ENCODE measurements at places on chromosomes 16 and 17. TPM values are rescaled to one million over a fixed set of nuclear protein-coding genes. Genes with fewer than 3 reads are reported as not detected.

Gene TBC1D3C
- not detected for total RNA-seq

Gene SEPTIN12
- not detected for total RNA-seq

Gene RHBDF2
- 37.2 TPM for total RNA-seq

Gene CACNG5
- total RNA-seq = not detected

Gene B3GNT9
- 11.7 TPM for total RNA-seq

Gene PNMT
- total RNA-seq = not detected

Gene PSMC3IP
- 24.7 TPM for total RNA-seq

Gene CD300H
- not detected for total RNA-seq

Gene RNU2-1
- total RNA-seq = 4,208 TPM

Gene NETO2
- total RNA-seq = 41.2 TPM

Gene GABARAP
- 140 TPM for total RNA-seq

Gene TMC8
- not detected for total RNA-seq

Gene PLLP
- total RNA-seq = 53.0 TPM

Gene C17orf113
- total RNA-seq = 4.7 TPM

Gene WSCD1
- not detected for total RNA-seq

Gene SLC16A11
- total RNA-seq = 0.43 TPM

Gene CLEC19A
- total RNA-seq = not detected

Gene AANAT
- total RNA-seq = not detected

Gene INO80E
- total RNA-seq = 58.8 TPM

Gene SLC38A8
- 0.79 TPM for total RNA-seq

Gene HSD11B2
- 11.3 TPM for total RNA-seq

Gene ZNF629
- total RNA-seq = 18.9 TPM

Gene TBX21
- total RNA-seq = not detected

Gene TUBG2
- total RNA-seq = 23.8 TPM

Gene FOXJ1
- 7.0 TPM for total RNA-seq

Gene ZG16B
- total RNA-seq = not detected

Gene OTOP3
- total RNA-seq = not detected

Gene KIF18B
- 63.6 TPM for total RNA-seq

Gene TPSB2
- total RNA-seq = not detected

Gene NPIPA7
- 4.7 TPM for total RNA-seq

Gene CA7
- 0.68 TPM for total RNA-seq

Gene KRTAP4-1
- 0.49 TPM for total RNA-seq

Gene ITGA2B
- 5.9 TPM for total RNA-seq

Gene DPEP1
- 7.8 TPM for total RNA-seq

Gene TBC1D3
- total RNA-seq = not detected

Gene BRIP1
- total RNA-seq = 18.3 TPM

Gene PPP1R27
- total RNA-seq = 0.93 TPM

Gene RAB11FIP3
- 35.8 TPM for total RNA-seq

Gene TMEM235
- not detected for total RNA-seq
